GM03348 (cell line): ENCODE measurements at places on chromosomes 5 and 9.
A peak's percentile ranks its signal among the peaks of the same experiment; 100 is the strongest.

- peak; percentile 31 for DNase-seq
Observed at GRCh38 chr9:88889386-88889785, 101.9 kb upstream of the S1PR3 start.

DNA sequence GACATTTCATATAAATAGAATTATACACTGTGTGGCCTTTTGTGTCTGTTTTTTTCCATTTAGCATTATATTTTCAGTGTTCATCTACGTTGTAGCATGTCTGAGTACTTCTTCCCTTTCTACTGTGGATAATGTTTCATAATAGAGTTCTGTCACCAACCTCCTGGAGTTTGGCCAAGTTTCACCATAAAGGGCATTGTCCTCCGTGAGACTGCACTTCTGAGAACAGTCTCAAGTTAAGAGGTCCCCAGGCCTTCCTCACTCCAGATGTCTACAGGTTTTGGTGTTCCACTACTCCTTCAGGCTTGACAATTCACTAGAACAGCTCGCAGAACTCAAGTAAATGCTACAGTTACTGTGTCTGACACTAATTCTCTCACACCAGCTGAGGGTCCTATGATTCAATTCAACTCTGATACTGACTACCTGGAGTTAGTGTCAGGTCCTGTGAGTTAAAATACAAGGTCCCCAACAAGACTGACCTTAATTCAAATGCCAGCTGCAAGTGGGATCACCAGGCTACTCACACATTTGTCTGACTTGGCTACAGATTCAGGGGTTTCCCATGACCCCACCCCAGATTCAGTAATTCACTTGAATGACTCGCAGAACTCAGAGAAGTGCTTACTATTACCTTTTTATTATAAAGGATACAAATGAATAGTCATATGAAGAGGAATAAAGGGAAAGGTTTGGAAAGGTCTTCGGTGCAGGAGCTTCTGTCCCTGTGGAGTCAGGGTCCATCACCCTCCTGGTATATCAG, 31.1 kb downstream of the SLC35A4 start:
- no peak for DNase-seq

GRCh38 chr9:113533335-113534225, 70.1 kb downstream of the RGS3 start:
- DNase-seq: no peak

DNA sequence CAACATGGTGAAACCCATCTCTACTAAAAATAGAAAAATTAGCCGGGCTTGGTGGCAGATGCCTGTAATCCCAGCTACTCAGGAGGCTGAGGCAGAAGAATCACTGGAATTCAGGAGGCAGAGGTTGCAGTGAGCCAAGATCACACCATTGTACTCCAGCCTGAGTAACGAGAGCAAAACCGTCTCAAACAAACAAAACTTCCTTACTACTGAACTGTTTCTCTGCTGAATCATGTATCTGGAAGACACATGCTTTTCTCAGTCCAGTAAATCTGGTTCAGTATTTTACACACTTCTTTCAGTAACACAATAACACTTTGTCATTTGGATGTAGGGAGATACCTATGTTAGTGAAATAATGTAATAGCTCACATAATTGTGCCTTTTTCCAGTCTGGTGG, 7.9 kb downstream of the TRMT10B start:
- peak; percentile 60 for DNase-seq

DNA sequence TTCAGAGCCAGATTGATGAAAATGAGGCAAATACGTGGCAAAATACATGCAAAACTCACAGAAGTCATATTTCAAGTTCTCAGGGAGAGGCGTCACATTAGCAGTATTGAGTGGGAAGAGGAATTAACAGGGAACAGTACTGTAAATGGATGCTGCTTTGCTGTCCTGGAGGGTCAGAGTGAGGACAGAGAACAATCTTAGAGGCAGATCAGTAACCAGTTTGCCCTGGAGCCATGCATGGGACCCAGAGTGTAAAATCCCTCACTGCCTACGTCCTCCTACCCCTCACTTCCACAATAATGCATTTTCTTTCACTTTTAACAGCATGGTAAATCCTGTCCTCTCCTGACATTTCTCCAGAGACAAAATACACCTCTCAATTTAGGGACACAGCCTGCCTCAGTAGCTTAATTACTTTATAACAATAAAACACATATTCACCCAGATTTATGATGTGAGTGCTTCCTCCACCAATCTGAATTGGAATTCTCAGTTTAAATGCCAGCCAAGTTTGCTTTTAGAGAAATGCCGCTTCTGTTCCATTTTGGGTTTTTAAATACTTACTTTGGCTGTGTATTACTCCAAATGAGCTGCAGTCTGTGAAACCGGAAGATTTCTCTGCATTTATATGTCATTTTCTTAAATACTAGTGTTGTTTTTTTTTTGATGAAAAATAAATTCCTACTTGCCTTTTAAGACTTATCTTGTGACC, 70.0 kb downstream of the LMNB1 start:
- no peak for DNase-seq

DNA sequence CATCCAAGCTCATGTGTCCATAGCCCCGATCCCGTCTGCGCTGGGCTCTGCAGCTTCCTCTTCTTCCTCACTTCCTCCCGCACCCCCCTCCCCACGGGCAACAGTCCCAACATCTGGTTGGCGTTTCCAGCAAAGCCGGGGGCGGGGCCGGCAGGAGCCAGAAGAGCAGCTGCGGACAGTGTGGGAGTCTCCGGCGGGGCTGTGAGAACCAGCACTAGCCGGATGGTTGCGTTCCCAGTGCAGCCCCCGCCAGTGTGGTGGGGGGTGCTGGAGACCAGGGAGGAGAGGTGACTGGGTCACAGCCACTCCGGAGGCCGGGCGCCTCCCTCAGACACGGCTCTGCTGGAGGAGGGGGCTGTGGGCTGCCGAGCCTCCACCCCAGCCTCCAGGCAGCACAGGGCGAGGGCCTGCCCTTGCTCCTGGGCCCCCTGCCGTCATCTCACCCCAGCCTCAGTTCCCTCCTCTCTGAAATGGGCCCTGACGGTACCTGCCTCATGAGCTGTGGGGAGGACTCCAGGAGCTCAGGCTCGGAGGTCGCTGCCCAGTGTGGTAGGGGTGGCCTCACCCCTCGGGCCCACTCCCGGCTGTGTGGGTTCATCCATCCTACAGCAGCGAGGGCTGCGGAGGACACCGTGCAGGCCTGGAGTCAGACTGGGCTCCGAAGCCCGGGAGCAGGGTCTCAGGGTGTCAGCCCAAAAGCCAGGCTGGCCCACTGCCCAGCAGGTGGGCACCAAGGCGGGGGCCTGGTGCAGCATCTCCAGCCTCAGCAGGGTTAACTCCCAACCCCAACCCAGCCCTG, 41.5 kb upstream of the NOTCH1 start:
- DNase-seq: peak; percentile 78
